ENCODE measurements at places on chromosomes 1 and 21.
A peak's percentile ranks its signal among the peaks of the same experiment; 100 is the strongest.

DNA sequence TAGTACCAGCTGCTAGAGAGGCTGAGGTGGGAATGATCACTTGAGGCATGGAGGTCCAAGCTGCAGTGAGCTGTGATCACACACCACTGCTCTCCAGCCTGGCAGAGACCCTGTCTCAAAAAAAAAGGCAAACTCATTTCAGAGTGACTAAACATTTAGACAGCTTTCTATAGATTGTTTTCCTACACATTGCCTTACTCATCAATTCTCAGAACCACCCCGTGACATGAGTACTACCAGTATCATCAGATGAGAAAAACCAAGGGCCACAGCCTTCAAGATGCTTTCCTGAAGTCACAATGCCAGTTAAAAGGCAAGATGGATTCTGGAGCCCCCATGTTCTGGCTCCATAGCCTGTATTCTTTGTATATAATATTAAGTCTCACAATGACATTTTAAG, 22.4 kb upstream of the SMPDL3B start:
- no peak for DNase-seq

DNA sequence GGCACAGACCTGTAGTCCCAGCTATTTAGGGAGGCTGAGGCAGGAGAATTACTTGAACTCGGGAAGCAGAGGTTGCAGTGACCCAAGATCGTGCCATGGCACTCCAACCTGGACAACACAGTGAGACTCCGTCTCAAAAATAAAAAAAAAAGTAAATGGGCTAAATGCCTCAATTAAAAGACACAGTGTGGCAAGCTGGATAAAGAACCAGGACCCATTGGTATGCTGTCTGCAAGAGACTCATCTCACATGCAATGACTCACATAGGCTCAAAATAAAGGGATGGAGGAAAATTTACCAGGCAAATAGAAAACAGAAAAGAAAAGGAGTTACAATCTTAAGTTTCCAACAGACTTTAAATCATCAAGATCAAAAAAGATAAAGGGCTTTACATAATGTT, 40.3 kb downstream of the ACBD6 start:
- no peak for DNase-seq

DNA sequence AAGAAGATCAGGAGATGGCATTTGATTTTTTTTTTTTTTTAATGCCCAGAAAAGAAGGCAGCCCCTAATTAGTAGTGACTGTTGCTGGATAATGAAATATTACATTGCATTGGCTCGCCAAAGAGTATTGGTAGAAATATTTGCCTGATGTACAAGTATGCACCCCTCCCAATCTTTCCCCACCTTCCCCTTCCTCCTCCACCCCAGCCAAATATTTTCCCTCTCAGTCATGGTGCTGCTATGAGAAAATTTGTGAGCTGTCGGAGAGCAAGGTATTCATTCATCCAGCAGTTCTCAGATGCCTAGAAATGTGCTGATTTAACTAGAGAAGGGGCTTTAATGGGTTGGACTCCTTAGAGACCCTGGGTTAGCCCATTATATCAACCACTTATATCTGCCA, 50.5 kb upstream of the IKBKE start:
- DNase-seq, result no peak

DNA sequence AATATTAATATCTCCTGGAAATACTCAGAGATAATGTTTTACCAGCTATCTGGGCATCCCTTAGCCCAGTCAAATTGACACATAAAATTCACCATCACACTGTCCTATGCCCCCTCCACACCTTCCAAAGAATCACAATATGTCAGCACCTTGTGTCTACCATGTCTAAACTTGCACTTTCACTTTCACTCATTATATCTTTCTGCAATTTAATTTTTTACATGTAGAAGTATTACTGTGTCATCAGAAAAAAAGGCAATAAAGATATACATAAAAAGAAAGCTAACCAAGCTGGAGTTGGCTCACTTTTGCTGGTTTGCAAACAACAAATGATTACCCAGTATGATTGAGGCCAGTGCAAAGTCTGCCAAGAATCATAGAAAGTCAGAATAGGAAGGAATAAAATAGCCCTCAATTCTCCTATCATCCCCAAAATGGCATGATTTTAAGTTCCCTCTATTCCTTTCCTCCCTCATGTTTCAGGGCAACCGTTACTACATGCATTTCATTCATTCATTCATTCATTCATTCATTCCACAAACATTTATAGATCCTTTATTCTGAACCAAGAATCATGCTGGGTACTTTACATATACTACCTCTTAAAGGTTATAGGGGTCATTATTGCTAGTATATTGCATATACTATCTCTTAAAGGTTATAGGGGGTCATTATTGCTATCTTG, 5.9 kb upstream of the LUZP1 start:
- DNase-seq, result no peak

- DNase-seq, result peak; percentile 78
These were observed 540 bp upstream of the C1orf198 start for GRCh38 chr1:230868736-230869385.

- DNase-seq, result peak; percentile 77
These were observed 110.5 kb downstream of the CASZ1 start for GRCh38 chr1:10685808-10686403.

- DNase-seq, result no peak
These were observed 31.3 kb upstream of the B3GALT5 start for GRCh38 chr21:39581414-39581813.
